ENCODE measurements at places on chromosomes 7 and 10. TPM values are rescaled to one million over a fixed set of nuclear protein-coding genes. Genes with fewer than 3 reads are reported as not detected.

DNA sequence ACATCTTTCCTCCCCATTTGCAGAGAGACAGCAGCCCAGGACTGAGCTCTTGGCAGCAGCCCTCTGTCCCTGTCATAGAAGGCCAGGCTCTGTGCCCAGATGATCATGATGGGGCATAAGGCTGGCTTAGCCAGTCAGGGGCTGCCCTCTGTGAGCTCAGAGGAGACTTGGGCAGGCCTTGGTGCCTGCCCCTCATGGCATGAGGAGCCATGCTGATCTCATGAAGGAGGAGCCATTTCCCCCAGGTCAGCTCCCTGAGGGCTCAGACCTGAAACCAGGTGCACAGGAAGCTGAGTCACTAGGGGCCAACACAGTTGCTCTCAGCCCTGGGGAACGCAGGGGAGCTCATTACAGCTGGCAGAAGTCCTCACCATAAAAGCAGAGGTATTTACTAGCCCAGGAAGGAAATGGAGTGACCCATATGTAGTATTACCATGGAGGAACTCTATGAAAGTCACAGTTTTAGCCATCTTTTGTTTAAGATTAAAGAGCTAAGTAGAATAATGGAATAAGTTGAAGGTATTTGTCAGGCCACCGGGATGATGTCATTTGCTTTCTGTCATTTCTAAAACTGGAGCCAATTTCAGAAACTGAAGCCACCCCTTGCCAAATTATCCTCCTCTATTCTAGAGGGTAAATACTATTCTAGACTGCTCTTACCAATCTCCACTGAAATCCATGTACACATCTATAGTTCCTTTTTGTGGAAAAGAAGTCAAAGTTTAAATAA lies 362.4 kb upstream of the ZNF32 start:
- peak; percentile 97 for DNase-seq

DNA sequence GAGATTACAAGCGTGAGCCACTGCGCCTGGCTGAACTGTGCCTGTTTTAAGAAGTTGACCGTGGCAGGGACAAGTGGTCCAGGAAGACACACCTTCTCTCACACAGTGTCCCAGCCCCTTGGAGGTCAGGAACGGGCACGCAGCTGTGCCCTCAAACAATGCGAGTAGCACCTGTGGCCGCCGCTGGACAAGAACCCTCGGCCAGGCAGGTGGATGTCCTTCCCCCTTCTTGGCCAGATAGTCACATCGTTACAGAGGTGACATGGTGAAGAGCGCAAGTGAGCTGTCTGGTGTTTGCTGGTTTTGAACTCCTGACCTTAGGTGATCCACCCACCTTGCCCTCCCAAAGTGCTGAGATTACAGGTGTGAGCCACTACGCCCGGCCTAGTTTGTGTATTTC lies 8.8 kb downstream of the ZFAND2A start:
- no peak for DNase-seq

GRCh38 chr10:102004376-102004775 lies 51.6 kb downstream of the ARMH3 start:
- DNase-seq, result peak; percentile 14

DNA sequence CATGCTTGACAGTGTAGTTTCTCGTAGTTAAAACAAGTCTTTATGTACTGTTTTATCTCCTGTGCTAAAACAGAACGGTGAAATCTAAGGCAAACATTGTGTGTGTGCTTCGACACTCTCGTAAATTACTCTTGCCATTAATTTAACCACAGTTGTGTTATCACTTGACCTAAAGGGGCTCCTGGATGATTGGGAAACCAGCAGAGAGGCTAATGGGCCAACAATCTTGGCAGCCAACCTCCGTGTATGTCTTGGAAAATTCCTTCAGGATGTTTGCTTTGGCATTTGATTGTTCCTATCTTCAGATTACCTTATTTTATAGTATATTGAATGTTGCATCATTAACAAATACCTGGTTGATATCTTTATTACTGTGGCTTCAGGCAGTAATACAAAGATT lies 409.5 kb downstream of the SDK1 start:
- no peak for DNase-seq

GRCh38 chr10:107072028-107072427 lies 92.5 kb downstream of the SORCS1 start:
- DNase-seq, result no peak

FAM25A gene
- total RNA-seq, result not detected

CYP3A4 gene
- not detected for total RNA-seq

KCP gene
- total RNA-seq, result 0.03 TPM

SPDYE2B gene
- not detected for total RNA-seq

KEL gene
- not detected for total RNA-seq

RABGEF1 gene
- 31.7 TPM for total RNA-seq

TAF3 gene
- 5.1 TPM for total RNA-seq
